ENCODE measurements at places on chromosomes 2 and 18. TPM values are rescaled to one million over a fixed set of nuclear protein-coding genes. Genes with fewer than 3 reads are reported as not detected.

DNA sequence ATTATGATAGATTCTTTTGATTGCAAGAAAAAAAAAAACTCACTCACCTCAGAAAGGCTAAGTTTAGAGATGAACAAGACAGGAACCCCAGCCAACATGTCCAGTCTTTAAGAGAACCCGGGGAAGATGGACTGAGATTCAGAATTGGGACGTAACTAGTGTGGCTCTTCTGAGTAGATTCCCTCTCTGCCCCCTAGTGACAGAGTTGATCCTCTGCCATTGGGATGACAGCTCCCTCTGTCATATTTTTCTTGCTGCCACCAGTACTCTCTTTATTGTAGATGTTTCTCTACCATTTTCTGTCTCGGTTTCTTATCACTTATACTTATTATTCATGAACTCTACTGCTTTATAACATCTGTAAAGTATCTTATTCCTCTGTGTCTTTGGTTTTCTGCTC is 77.7 kb downstream of the GULP1 start:
- DNase-seq, result no peak

GRCh38 chr18:8177330-8178016 is 431.8 kb upstream of the RAB12 start:
- DNase-seq, result no peak

GRCh38 chr18:34219651-34220050 is 5.1 kb downstream of the NOL4 start:
- no peak for DNase-seq

DNA sequence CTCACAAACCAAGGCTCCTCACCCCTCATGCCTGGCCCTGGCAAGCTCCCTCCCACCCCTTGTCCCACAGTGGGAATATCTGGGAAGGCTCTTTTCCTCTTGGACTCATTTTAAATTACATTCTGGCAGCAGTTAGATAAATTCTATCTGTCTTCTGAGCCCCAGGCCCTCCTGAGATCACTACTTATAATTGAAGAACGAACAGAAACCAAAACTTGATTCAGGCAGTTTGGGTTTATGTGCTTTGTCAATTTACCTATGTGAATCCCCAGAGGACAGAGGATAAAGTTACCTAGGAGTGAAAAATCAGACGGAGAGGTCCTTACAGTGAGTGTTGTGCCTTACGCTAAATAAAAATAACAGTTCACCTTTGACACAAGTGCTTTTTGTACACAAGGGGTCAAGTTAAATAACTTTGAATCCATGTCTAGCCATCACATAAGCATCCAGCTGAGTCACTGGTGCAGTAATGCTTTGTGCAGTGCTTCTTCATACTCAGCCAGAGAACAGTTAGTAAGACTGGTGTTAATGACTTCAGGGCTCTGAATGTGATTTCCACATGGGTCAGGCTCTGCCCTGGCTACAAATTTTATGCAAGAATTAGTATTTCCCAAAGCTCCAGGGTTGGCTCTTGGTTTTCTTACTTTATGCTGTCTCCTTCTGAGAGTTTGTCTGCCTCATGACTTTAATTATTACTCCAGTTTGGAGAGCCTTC is 329.3 kb downstream of the INSIG2 start:
- no peak for DNase-seq

- DNase-seq, result no peak
Measured at GRCh38 chr18:38619129-38619528, 1053.5 kb upstream of the CELF4 start.

GRCh38 chr2:22536133-22536532 is 848.8 kb upstream of the KLHL29 start:
- no peak for DNase-seq

- DNase-seq, result no peak
Measured at GRCh38 chr2:224640679-224641078, 55.5 kb upstream of the CUL3 start.

- no peak for DNase-seq
Measured at GRCh38 chr2:98588880-98589431, 19.4 kb downstream of the COA5 start.

DNA sequence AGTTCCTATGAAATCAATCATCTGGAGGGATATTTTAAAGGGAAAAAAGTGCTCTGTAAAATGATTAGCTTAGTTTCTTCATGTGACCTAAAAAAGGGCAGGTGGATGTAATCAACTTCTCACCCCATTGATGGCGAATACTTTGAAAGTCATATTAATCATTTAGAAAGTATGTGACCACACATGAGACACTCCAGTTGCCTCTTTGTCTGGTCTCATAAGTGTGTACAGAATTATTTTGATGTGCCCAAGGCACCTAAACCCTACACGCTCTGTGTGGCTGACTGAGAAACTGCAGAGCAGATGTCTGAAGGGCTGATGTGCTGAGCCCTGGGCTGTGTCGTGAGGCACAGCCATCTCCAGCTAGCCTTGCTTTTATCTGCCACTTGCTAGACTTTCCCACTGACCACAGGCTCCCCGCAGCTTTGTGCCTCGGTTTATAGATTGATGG is 26.9 kb downstream of the SGPP2 start:
- DNase-seq, result no peak

DNA sequence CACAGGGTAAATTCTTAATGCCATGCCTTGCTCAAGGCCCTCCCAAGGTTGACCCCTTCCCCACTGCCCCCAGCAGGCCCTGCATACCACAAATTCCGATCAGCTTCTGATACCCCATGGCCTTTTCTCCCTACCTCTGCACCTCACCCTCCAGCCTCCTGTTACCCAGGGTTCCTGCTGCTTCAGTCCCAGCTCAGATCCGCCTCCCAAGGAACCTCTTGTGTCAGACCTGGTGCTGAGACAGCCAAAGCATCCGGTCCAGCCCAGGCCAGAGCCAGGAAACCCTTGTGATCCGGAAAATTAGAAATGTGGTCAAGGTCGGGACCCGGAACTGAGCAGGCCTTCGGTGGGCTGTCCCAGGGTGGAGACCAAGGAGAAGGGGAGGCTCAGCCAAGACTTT is 231.3 kb downstream of the BCL2 start:
- DNase-seq, result no peak

DNA sequence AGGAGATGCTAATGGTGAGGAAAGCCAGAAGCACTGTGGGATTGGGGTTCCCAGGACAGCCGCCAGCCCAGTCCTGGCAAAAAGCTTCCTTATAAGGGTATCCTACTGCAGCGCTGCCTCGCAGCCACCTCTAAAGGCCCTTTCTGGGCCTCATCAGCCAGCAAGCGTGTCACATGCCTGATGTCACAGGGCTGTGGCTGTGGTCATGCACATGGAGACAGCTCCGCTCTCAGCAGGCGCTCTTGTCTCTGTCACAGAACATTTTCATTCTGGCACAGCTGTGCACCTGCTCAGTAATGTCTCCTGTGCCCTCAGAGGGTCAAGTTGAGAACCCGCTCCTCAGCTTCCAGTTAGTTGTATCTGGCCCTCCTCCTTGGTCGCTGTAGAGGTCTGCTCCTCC is 17.7 kb upstream of the MAL start:
- peak; percentile 68 for DNase-seq

GRCh38 chr2:182831101-182831500 is 35.3 kb downstream of the FRZB start:
- no peak for DNase-seq

- DNase-seq, result no peak
Measured at GRCh38 chr2:202564226-202564625, 70.5 kb upstream of the FAM117B start.

DNA sequence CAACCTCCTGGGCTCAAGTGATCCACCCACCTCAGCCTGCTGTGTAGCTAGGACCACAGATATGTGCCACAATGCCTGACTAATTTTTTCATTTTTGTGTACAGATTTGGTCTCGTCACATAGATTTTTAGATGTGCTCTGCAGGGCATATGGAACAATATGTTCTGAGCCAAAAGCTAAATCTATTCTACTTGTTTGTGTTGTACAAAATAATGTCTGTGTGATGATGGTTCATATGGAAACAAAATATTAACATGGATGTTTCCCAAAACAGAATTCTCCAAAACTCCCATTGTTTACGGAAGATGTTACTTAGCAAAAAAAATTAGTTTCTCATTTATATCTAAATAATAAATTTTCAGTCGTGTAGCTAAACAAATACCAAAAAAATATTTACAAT is 12.6 kb upstream of the KLHL23 start:
- DNase-seq, result no peak

DNA sequence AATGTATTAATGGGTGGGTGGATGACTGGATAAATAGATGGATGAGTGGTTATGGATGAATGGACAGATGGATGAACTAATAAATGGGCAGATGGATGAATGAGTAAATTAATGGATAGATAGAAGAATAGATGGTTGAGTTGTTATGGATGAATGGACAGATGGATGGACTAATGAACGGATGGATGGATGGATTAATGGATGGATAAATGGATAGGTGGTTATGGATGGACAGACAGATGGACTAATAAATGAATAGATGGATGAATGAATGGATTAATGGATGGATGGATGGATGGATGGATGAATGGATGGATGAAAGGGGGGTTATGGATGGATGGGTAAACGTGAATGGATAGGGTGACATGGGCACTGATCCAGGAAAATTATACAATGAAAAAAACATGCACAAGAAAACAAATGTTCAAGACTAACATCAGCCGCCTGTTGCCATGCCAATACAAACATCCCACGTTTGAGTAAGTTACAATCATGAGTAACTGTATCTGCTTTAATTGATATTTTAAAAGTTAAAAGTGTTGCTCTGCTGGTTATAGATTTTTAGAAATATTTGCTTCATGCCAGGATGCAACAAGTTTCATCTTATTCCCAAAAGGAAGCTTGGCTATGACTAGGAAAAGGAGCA is 20.8 kb downstream of the PXDN start:
- no peak for DNase-seq

DNA sequence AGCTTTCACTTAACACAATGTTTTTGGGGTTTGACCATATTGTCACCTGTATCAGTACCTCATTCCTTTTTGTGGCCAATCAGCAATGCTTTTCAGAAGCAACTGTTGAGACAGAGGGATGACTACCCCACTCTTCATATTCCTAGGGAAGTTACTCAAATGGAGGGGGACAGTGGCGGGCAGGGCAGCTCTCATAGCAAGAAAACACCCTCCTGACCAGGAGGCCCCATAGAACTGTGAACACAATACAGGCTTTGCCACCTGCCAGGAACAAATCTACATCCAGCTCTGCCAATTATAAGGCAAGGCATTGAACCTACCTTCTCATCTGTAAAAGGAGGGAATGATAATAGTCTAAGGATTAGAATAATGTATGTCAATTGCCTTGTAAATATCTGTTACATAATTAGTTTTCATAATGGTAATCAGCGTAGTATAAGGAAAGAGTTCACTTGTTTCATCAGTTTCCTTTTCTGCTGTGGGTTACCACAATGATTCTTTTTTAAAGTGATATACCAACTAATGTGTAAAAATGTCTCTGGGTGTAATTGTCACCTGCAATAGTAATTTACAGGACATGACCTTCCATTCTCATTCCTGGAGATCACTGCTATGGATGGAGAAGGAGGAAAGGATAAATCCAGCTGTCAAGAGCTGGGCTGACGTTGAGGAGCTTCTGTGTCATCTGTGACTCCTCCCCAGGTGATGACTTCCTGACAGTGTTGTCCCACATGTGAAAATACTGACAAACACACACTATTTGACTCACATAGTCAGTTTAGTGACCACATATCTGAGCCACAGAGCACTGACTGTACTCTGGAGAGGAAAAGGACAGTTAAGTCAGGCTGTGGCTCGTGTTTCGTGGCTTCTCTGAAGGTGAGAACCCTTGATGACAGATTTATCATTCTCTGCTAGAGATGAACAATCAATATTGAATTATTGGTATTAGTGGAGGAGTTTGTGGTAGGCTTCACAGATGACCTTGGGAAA is 13.5 kb downstream of the ALPK2 start:
- no peak for DNase-seq

L3MBTL4 gene
- total RNA-seq, result 0.59 TPM

SMAD7 gene
- total RNA-seq, result 14.0 TPM

POTEI gene
- total RNA-seq, result not detected

STPG4 gene
- not detected for total RNA-seq

ASPRV1 gene
- total RNA-seq, result 0.78 TPM

MERTK gene
- total RNA-seq, result 5.0 TPM

All from Right ventricle myocardium superior (tissue), 1 donor.